Naive thymus-derived CD8-positive, alpha-beta T cell (primary cell): ENCODE measurements at places on chromosomes 3 and 15.

DNA sequence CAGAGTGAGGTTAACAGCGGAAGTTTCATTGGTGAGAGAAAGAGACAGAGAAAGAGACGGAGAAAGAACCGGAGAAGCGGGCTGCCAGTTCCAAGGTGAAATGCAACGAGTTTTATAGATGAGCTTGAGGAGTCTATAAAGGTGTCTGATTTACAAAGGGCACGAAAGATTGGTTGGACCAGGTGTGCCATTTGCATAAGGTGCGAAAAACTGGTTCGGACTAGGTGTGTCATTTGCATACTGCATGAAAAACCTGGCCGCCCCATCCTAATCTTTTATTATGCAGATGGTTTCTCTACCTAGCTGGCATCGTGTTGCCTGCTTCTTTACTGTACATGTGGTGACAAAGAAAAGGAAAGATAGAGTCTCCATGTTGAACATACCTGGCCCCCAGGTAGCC lies 253.8 kb upstream of the IGF1R start:
- no peak for DNase-seq

DNA sequence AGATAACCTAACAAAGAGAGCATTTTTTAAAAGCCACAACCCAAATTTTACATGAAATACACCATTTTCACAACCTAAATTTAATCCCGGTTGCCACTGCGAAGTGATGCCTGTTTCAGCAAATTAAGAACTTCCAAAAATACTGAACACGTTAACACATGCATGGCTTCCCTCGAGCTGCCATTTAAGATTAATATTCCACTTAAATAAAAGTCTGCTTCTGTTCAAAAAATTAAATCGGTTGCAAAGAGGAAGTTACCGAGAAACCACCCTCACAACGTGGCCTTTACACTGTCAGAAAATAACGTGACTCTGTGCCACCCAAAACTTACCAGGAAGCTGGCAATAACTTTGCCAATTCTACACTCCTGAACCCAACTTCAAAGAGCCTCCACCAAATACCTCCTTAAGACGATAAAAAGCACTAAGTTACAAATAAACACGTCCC lies 1.2 kb downstream of the TBL1XR1 start:
- peak; percentile 58 for DNase-seq

DNA sequence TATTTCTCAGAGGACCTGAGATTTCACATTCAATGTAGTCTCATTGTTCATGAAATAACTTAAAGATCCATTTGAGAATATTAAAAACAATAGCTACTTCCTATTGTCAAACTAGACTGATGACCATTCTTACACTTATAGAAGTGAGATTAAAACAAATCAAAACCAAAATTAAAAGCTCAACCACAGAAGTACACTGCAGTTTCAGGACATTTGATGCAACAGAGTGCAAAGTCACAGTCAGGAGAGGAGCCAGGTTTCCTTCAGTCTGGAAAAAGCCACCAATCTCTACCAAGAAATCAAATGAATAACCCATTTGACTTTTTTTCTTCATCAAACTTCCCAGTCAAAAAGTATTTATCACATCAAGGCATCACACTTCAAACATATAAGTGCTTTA lies 5.5 kb downstream of the CCPG1 start:
- no peak for DNase-seq

DNA sequence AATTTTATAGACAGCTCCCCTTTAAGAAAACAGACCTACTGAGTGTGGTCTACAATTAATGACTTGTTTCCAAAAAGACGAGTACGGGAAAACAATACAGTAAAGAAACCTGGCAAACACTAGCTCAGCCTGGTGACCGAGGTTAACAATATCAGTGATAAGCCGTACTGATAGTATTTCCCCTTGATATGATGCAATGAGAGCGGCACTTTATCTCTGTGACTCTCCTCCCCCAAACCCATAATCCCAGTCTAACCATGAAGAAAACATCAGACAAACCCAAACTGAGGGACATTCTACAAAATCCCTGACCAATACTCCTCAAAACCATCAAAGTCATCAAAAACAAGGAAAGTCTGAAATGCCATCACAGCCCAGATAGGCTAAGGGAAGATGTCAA lies 8.2 kb downstream of the DENND4A start:
- no peak for DNase-seq

GRCh38 chr3:196918968-196919367 lies 23.4 kb downstream of the NCBP2 start:
- no peak for DNase-seq

- no peak for DNase-seq
Measured at GRCh38 chr15:49196856-49197255, 26.8 kb downstream of the GALK2 start.

DNA sequence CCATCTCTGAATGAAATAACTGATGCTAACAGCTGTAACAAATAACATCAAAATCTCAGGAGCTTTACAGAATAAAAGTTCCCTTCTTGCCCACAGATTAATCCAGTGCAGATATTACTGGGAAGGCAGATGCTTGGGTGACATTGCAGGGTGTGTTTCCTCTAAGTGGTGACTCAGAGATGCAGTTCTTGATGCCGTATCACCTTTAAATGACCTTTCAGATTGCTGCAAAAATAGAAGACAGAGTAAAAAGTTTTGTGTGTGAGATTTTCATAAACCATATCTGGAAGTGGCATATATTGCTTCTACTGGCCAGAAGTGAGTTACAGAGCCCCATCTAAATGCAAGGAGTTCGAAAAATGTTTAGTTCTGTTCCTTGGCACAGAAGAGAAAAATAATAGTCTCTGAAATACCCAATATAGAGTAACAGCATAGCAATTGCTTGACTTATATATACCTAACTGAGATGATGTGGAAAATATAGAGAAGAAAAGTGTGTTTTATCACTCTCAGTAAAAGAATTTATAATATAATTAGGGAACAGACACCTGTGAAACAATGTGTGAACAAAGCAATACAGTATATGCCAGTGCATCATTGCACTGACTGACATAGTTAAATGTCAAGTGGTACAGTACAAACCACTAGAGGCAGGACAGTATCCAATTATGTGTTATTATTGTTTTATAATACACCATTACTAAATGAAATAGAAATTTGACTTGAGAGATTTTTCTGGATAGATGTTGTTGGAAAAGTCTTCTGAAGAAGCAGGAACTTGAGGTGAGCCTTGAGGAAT lies 430.7 kb upstream of the CBLB start:
- no peak for DNase-seq

DNA sequence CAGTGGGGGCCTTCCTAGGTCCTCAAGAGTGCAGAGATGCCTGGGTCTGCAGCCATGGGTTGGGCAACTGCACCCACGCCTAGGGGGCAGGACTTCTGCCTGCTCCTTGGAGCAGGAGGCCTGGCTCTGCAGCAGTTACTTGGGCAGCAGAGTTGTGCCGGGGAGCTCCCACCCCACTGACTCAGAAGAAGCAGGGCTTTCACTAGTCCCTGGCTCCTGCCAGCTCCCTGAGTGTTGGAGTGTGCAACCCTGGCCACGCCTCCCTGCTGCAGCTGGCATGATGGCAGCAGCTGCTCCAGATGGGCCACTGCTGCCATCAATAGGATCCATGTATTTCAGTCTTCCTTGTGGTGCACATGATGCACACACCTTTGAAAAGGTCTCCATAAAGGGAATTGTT lies 40.6 kb upstream of the KCNH8 start:
- DNase-seq, result no peak

- no peak for DNase-seq
Measured at GRCh38 chr15:31271711-31272557, 54.7 kb upstream of the KLF13 start.
